ENCODE measurements at places on chromosomes 3 and 15.
A peak's percentile ranks its signal among the peaks of the same experiment; 100 is the strongest.

DNA sequence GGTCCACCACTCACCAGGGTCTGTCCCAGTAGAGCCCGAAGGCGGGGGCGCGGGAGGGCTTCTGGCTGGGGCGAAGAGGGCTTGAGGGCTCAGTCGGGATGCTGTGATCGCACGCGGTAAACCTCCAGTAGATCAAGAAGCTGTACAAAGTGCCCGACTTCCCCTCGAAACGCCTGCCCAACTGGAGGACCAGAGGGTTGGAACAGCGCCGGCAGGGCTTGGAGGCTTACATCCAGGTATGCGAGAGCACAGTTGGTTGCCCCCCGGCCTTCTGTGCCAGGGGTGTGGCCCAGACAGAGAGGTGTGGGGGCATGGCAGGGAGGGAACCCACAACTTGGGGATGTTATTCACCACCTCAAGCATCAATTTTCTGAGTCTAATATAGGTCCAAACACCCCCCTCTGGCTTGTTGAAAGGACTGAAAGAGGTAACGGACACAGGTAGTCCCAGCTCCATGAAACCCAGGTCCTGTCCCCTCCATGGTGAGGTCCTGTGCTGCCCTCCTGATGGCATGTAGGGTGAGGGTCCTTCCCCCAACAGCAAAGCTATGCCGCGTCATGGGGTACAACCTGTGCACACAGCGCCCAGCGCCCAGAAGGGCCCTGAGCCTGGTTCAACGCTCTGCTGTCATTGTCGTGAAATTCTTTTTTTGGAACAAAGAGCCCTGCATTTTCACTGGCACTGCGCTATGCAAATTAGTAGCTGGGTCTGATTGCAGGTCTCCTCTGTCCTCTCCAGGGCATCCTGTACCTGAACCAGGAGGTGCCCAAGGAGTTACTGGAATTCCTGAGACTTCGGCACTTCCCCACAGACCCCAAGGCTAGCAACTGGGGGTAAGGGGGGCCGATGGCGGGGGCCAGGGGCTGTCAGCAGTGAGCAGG lies 1.2 kb downstream of the SNX22 start:
- no peak for DNase-seq

DNA sequence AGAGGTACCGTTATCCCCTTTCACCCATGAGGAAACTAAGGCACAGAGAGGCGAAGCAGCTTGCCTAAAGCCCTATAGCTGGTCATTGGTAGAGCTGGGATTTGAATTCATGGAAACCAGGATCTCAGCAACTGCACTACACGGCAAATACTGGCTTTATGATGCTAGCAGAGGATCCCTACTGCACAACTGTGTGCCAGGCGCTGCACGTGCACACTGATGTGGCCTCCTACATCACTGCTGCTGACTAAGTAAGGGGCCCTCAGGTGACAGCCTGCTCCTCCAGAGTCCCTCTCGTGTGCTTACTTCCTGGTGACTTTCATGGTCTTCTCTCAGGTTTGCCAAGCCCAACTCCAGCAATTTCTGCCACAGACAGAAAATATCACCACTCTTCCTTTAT lies 3.4 kb upstream of the POLG start:
- DNase-seq, result no peak

- DNase-seq, result no peak
These were observed 37.3 kb upstream of the TNIK start for GRCh38 chr3:171497468-171497867.

- no peak for DNase-seq
These were observed 67.1 kb downstream of the PLOD2 start for GRCh38 chr3:146093896-146094295.

- peak; percentile 65 for DNase-seq
These were observed 567 bp downstream of the PFN2 start for GRCh38 chr3:149969940-149970715.

DNA sequence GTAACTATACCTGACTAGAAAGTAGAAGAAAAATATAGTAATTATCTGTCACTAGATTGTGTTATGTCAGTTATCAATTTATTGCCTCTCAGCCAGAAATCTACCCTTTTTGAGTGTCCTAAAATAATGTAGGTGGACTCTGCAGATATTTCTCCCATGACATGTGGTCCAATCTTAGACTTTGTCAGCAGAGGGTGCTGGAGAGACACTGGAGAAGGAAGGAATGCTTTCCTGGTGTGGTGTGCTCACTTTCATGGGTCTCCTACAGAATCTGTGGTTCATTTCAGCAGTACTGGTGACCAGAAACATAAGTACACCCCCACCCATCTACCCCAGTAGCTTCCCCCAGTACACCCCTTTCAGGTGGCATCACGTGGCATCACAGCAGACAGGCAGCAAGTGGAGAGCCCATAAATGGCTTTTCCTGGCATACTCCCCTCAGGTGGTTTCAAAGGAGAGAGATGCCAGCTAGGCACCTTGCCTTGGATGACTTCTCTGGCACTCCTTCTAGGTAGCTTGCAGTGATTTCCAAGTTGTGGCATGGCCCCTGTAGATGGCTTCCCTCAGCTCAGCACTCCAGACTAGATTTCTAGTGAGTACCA lies 114.7 kb downstream of the GADL1 start:
- no peak for DNase-seq

GRCh38 chr15:63940966-63941620 lies 105.2 kb downstream of the DAPK2 start:
- DNase-seq, result no peak

DNA sequence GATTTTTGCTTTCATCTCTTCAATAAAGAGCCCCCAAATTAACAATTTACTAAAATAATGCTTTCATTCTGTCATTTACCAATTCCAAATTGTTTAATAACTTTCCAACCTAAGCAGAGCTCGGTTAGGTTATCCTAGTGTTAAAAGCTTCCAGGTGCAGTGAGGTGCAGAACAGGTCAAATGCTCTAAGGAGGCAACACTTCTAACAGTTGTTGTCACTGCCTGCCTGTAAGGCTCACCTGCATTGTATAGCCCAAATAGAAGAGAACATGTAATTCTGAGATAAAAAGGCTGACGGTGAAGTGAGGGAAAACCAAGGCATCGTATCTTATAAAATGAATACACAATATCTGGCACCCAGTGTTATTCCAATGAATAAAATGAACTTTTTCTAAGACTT lies 9.1 kb downstream of the ZNF280D start:
- DNase-seq, result no peak

Data from stimulated activated CD8-positive, alpha-beta memory T cell treated with anti-CD3 and anti-CD28 coated beads, Interleukin-7, amount 100 ng/mL, for 1 hour (primary cell).